Brain pericyte (primary cell): ENCODE measurements at places on chromosomes 16 and 17.

- DNase-seq: no peak
Observed at GRCh38 chr16:68643227-68643626, 1.9 kb upstream of the CDH3 start.

DNA sequence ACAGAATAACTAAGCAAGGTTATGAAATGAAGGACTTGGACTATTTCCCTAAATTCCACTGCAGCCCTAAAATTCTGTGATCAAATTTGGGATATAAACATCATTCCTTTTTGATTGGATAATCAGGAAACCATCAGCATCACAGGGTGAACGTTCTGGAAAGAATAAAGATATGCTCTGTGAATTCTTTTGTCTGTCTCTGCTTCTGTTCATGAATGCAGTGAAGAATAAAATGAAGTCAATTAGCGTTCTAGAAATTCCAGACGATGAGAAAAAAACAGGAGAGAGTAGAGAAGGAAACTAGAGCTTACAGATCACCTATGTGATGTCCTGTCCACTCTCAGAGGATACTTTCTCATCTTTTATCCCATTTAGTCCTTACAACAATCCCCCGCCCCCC, 295.1 kb upstream of the SOX9 start:
- DNase-seq: no peak

- DNase-seq: peak; percentile 13
Observed at GRCh38 chr17:11986942-11987329, 10.3 kb downstream of the ZNF18 start.

DNA sequence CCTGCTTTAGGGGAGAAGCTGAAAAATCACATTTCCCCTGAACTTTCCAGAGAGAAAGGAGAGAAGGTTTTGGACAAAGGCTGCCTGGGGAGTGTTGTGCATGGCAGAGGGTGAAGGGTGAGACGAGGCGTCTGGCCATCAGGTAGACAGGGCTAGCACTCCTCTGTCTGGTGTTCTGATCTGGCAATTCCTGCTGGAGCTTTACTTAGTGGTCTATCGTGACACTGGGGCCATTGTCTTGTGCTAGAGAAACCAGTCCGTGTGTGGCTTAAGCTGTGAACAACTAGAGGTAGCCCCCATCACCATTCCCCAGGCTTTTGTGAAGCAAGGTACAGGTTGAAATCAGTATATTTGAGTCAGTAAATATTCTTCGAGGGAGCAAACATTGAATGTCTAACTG, 8.5 kb downstream of the RHBDL3 start:
- DNase-seq: no peak

DNA sequence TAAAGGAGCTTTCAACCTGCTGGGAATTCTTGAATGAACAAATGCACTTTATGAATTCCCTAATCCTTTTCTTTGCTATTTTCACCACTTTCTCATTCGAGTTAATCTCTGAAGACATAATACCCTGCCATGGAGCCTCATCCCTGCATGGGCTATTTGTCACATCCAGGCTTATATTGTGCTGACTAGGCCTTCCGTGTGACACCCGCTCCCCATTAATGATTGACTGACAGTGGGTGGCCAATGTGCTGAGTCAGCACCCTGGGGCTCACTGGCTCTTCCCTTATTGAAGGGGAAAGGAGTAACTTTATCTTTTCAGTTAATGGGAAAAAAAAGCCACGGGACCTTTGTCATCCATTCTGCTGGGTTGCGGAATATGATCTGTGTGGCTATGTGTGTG, 1024.8 kb upstream of the EEF2KMT start:
- DNase-seq: no peak

DNA sequence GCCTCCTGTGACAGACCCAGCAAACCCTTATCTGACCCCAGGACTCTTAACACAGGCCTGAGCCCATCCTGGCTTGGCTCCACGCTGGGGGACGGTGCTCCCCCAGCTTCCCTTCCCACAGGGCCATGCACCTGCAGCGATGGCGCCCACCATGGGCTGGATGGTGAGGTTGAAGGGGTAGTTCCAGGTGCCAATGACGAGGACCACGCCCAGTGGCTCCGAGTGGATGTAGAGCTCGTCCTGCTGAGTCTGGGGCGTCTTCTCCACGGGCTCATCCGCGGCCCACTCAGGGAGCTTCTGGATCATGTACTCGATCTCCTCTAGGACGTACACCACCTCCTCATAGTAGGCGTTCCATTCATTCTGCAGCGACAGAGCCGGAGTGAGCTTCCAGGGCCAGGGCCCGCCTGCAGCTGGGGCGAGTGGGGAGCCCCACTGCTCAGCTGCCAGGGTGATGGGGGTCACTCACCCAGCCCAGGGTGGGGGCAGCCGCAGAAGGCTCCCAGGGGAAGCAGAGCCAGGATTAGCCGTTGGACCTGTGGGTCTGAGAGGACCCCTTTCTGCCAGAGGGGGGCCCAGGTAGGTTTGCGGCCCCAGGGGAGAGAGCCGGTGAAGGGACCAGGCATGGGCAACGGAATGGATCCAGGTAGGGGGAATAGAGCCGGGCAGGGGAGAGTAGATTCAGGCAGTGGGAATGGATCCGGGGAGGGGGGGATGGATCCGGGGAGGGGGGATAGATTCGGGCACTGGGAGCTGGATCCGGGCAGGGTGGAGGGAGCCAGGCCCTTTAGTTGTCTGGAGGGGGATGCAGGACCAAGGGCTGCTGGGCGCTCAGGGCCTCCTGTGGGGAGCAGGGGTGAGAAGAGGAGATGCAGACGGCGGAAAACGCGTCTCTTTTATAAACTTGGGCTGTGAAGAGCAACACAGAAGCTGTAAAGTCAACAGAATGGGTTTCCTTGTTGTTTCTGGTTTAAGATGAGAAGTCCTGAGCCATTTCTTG, 4.7 kb downstream of the ALDH3A1 start:
- DNase-seq: no peak

GRCh38 chr16:67327743-67328142, 1.1 kb downstream of the LRRC36 start:
- no peak for DNase-seq

DNA sequence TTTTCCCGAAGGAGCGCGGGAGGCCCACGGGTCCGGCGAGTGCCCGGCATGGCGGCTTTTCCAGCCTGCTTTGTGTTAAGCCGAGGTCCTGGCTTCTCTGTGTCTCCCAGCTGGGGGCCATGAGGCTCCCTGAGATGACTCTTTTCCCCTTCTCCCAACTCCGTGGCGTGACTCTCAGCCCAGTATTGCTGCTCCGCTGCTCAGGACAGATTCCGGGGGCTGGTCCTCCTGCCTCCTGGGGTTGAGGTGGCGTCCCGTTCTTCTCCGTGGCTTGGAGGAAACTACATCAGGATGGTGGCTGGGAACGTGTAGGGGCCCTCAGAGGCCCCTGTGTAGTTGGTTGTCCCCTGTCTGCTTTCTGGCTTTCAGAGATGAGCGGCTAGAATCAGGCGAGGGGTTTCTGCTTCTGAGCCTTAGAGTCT, 951 bp downstream of the GPS1 start:
- no peak for DNase-seq

- no peak for DNase-seq
Observed at GRCh38 chr17:48816774-48817590, at the start of gene TTLL6. TTLL6 (minus strand) TSS chr17:48817229; CDS start chr17:48817072, 157 bp downstream.

DNA sequence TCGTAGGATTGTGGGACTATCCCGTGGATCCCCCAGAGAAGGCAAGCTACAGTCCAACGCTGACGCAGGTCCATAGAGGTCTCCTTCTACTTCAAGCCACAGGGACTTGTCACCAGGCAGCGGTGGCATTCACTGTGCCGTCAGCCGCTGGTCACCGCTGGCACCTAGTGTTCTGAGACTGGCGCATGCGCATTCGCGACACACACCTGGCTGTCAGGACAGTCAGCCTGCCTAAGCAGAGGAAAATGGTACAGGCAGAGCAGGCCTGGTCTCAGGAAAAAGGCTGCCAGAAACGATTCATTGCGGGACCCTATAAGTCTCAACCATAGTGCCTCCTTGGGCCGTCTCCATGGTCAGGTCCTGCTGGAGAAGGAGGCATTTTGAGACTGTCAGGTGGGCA, 138.0 kb upstream of the WSB1 start:
- DNase-seq: no peak

- DNase-seq: no peak
Observed at GRCh38 chr17:1648173-1648962, 1.3 kb downstream of the RILP start.

DNA sequence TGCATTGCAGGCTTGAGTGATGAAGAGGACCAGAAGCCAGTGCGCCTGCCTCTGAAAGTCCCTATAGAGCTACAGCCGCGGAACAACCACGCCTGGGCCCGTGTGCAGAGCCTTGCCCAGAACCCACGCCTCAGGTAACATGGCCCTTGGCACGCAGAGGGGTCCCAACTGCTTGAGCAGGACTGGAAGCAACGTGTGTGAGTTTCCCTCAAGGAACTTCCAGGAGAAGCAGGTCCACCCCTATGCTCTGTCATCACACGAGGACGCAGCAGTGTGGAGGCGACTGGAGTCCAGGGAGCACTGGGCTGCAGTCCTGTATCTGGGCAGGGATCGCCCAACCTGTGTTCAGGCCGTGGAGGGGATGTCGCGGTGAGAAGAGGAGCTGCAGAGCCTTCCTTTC, 25.1 kb upstream of the JPT2 start:
- DNase-seq: no peak

GRCh38 chr17:69228018-69228417, 606 bp downstream of the ABCA10 start:
- no peak for DNase-seq

- peak; percentile 69 for DNase-seq
Observed at GRCh38 chr17:81702934-81703746, at the start of gene MRPL12. MRPL12 (plus strand) TSS chr17:81703367; CDS start chr17:81703502, 135 bp downstream.

- DNase-seq: no peak
Observed at GRCh38 chr17:47741109-47741792, 8.2 kb downstream of the TBX21 start.

DNA sequence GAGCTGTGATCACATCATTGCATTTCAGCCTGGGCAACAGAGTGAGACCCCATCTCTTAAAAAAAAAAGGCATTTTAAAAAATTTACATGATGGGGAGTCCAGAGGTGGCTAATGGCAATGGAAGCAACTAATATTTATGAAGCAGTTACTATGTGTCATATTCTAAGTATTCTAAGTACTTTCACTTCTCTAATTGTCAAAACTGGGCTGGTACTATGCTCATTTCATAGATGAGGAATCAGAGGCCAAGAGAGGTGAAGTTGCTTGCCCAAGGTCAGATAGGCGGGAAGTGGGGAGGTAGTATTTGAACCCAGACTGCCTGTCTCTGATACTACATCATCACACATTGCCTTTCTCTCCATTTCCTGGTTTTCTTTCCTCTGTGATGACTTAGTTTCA, 50.7 kb downstream of the SLC5A11 start:
- DNase-seq: no peak

DNA sequence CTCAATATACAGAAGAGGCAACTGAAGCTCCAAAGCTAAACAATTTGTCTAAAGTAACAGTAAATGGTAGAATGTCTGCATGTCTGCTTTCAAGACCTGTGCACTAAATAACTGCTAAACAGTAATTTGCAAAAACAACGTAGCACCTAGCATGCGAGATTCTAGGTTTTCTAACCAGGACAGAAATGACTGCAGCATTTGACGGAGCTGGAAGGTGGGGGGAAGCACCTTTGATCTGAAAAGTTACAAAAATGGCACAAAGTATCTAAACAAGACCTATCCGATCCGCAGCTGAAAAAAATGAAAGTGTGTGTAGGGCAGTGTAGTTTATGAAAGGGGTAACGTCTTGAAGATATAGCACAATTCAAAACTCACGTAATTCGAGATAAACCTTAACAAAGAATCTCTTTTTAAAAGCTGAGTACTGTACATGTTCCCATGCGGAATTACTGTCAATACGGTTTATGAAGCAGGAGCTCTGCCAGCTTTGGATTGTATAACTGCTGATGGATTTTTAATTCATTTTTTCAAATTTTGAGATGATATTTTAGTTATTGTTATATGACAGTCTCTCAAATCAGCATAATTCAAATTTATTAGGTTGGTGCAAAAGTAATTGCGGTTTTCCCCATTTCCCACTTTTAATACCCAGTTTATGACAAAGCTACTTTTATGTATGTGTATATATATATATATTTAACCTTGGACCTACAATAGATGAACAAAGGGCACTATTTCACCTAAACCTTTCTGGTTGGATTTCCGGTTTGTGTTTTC, 1.2 kb upstream of the WIPI1 start:
- DNase-seq: no peak
